Stimulated activated CD4-positive, alpha-beta T cell treated with anti-CD3 and anti-CD28 coated beads, Interleukin-4, amount 100 ng/mL, for 48 hours (primary cell): ENCODE measurements at places on chromosomes 12 and 14.

- no peak for DNase-seq
These were observed 72.7 kb downstream of the RIN3 start for GRCh38 chr14:92585981-92586937.

DNA sequence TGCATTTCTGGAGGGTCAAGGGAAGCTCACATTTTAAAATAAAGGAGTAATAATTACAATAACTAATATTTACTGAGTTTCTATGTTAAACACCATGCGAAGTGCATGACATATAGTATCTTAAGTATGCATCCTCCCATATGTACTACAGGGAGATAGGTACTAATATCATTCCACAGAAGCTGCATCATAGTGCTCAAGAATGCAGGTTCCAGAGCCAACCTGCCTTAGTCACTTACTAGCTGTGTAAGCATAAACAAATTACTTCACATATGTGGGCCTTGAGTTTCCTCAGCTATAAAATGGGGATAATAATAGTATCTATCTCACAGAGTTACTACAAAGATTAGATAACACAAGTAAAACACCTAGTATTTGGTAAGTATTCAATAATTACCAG lies 18.3 kb downstream of the ARMH4 start:
- DNase-seq, result no peak

GRCh38 chr12:26268841-26269561 lies 73.6 kb downstream of the SSPN start:
- no peak for DNase-seq

DNA sequence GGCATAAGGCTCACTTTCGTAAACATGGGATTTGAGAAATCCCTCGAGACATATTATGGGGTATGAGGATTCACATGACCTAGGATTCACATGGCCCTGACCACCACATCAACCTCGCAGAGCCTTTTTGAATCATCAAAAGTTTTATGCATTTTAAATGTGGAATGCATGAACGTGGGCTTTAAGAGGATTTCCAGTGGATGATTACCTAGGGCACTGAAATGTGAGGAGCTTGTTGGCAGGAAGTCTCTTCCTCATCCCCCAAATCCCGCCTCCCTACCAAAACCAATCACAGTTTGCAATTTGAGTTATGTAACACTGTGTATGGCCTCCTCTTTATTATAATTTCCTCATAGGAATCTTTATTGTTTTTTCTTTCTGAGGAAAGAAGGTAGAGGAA lies 659.6 kb upstream of the TBX3 start:
- DNase-seq, result no peak
